NAMALWA (cell line): ENCODE measurements at places on chromosomes 5 and 9.

DNA sequence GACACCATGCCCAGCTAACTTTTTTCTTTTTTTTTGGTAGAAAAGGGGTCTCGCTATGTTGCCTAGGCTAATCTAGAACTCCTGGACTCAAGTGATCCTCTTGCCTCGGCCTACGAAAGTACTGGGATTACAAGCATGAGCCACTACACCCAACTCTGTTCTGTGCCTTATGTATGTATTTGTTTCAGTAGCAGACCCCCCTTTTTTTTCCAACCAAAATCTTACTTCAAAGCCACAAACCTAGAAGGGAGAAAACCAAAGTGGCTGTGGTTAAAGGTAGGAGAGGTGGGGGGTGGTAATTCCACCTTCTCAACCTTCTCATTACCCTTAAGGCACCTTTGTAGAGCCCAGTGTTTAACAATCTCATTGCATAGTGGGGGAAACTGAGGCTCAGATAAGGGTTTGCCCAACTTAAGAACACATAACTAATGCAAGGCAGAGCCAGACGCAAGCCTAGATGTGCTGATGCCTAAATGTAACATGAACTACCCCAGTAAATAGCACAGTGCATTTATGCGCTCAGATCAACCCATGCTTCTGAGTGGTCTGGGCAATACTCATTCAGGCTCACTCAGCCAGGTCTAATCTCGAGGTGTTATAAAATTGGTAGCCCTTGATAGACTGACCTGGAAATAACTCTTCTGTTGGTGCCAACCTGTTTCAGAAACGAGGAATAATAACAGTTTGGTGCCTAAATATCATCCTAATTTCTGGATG is 33.0 kb downstream of the ITK start:
- DNase-seq: no peak

DNA sequence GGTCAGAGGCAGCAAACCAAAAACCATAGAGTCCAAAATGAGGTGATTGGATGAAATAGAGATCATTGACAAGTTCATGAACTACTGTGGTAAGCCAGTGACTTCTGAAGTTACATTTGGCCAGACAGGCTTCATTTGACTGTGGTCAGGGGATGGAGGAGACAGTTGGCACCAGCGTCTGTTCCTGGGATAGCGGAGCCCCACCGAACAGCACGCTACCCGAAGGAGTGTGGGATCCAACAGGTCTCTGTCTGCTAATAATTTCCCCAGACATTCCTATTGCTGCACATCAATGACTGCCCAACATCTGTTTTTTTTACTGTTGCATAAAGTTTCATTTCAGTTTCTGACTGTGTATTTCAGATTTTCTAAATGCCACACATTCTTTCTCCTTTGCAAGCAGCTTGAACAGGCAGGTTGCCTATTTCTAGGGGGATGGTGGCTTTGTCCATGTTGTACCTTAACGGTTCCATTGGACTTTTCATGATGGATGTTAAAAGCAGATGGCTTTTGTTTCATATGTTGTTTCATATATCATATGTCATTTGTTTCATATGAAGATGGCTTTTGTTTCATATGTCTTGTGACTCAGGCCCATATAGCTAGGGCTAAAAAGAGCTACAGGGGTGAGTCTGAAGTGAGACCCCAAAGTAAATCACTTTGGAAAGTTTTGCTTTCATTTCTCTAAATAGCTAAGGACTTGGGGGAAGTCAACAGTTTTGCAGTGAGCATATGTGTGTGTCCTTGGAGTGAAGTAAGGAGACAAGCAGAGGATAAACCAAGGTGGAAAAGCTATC is 180.8 kb downstream of the GOLPH3 start:
- DNase-seq: no peak

DNA sequence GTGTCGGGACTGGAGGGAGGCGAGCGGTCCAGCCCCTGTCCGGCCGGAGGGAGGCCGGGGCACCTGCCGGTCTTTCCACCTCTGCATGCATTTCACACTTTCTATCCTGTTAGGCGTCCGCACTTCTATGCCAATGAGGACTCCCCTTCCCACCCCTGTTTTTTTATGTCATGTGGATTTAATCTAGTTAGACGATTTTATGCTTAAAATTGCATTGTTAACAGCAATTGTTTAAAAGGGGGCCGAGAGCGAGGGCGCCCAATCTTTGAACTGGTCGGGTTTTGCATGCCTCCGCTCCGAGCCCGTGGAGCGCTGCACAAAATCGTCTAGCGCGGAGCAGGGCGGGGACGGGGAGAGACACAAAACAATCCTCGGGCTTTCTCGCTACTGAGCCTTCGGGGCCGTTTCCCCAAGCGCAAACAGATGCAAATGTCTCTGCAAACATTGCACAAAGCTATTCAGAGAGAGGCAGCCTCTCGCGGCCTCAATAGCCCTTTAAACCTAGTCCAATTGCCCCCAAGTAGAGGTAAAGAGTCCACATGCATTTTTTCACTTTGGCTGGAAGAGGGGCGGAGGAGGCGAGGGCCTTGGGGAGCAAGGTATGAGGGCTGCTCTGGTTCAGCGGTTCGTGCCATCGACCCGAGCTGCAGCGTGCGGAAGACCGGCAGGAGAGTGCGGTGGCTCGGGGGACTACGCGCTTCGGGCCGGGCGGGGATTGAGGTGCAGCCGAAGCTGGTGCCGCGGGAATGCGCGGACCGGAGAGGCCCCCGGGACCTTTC is 37.5 kb upstream of the TIFAB start:
- DNase-seq: no peak

DNA sequence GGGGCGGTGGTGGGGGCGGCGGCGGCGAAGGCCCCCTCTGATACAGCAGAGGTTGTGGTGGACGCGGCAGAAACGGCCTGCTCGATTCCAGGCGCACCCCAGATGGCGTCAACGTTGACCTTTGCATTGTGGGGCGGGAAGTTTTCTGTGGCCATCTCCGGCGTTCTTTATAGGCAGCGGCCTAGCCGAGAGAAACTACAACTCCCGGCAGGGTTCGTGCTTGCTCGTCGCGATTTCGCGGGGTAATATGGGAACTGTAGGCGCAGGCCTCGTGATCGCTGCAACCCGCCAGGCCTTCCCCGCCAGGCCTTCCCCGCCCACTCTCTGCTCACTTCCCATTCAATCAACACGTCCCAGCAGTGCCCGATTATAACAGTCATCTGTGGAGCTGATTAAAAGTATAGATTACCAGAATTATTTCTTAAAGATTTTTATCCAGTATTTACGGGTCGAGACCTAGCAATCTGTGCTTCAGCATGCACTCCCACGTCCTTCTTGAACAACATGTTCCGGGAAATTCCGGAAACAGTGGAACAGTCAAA is at the start of gene BOD1:
Gene BOD1 (minus strand): TSS at position 74 of the 542 bp plus-strand sequence. CDS start 214 bp downstream, outside the sequence.
- peak; percentile 99 for DNase-seq

- DNase-seq: no peak
Observed at GRCh38 chr9:89247431-89248353, 63.3 kb upstream of the CKS2 start.

GRCh38 chr5:124395926-124396325 is 350.5 kb downstream of the ZNF608 start:
- DNase-seq: no peak

DNA sequence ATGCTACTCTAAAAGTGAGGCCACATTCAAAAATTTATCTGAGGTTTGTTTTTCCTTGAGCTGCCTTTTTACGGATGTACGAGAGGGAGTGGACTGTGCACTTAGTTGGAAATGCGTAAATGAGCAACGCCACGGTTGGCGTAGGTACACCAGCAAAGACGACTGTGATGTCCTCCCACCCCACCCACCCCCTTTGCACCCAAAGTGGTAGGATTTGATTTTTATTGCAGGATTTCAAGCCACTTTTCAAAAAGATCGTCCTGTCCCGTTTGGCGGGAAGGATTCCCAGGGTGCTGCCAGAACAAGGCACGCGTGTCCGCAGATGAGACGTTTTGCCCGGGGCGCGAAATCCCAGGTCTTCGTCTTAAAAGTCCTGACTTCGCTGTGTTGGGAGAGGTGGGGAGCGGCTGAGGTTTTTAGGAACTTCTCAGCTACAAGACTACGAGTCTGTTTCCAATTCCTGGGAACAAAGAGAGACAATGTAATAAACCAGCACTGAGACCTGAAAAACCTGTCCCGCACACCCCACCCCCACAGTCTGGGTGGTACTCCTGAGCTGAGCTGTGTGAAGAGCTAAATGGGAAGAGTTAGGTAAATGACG is 1.0 kb upstream of the TLE1 start:
- no peak for DNase-seq

DNA sequence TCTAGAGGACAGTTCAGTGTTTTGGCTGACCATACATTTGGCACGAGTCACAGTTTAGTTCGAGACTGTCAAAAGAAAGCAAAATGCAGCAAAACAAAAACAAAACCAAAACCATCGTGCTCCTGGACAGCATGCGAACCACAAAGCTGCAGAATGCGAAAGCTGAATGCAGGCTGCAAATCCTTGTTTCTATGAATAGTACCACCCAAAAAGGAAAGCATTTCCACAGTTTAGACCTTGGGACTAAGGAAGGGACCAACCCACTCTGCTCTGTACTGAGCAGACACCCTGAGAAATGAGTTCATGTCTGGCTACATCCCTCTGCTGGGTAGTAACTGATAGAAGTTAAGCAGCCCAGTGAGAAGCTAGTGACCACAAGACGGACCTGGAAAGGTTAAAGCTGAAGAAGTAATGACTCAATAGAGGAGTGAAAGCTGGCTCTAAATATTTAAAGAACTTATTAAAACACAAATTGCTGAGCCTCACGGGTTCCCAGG is 3.9 kb downstream of the GCNT4 start:
- no peak for DNase-seq

DNA sequence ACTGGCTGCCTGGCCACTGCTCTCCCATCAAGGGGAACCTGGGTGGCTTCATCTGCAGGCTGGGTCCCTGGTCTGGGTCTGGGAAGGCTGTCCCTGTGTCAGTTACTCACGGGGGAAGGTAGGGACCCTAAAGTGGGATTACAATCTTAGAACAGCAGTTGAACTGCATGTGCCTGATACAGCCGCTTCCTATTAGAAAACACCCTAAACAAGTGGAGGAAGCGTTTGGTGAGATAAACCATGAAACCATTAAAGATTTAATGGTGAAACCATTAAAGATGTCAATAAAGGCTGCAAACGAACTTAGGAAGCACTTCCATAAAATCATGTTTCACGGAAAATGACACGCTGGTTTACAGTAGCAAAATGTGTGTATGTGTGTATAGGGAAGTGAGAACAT is 2.5 kb upstream of the GFI1B start:
- DNase-seq: no peak

DNA sequence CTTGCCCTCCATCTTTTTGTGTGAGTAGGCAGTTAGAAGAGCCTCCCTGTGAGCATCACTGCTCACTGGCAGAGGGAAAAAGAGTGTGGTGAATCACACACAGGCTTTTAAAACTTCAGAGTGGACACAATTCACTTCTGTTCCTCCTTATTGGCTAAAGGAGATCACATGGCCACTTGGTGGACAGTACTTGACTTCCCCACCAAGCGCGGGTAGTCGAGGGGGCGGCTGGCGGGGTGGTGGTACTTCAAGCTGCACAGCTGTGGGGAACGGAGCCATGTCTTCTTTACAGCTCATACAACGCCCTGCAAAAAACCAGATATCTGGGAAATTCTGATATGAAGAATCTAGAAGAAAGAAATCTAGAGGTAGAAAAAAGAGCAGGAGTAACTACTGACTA is 95.4 kb downstream of the PAM start:
- no peak for DNase-seq

DNA sequence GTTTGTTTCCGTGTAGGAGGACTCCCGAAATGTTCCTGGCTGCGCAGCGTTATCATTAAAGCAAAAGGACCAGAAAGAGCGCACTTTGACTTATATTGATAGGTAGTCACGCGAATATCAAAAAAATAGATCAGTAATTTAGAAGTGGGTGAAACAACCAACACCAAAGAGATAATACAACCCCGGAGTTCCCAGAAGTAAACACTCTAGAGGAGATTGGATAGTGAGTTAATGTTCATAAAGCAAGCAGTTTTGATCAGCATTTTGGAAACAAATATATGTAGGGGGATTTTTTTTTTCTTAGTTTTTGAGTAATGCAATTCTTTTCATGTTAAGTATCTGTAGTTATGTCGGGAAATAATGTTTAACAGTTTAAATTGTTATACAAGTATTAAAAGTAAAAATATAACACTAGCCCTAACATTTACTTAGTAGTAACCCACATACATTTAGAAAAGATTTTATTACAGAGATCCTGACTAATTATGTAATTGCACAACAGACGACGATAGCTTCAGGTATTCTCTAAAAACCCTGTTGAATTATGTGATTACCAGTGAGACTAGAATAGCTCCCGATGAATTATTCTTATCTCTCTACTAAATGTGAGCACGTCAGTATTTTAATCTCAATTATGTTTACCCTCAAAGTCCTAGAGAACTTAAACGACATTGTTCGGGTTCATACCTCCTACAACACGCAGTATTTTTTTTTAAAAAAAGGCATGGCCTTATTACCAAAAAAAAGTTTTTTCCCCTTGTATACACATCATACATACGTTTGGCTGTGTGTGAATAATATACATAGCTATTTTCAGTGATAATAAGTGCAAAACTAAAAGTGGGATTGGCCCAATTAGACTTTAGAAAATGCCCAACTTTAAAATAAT is 9.4 kb upstream of the NFIB start:
- DNase-seq: no peak

DNA sequence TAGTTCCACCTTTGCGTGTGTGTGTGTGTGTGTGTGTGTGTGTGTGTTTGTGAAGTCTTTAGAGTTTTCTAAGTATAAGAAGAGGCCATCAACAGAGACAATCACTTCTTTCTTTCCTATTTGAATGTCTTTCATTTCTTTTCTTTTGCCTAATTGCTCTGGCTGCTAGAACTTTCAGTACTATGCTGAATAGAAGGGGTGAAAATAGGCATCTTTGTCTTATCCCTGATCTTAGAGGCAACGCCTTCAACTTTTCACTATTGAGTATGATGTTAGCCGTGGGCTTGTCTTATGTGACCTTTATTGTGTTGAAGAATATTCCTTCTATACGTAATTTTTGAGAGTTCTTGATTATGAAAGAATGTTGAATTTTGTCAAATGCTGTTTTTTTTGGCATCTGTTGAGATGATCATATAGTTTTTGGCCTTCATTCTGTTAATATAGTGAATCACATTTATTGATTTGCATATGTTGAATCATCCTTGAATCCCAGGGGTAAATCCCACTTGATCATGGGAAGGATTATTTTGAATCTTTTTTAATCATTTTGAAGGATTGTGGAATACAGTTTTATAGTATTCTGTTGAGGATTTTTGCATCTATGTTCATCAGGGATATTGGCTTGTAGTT is 134.8 kb upstream of the CD180 start:
- DNase-seq: no peak

- peak; percentile 45 for DNase-seq
Observed at GRCh38 chr5:142548739-142549275, 137.1 kb downstream of the FGF1 start.

- no peak for DNase-seq
Observed at GRCh38 chr9:20726144-20726543, 42.1 kb downstream of the FOCAD start.

DNA sequence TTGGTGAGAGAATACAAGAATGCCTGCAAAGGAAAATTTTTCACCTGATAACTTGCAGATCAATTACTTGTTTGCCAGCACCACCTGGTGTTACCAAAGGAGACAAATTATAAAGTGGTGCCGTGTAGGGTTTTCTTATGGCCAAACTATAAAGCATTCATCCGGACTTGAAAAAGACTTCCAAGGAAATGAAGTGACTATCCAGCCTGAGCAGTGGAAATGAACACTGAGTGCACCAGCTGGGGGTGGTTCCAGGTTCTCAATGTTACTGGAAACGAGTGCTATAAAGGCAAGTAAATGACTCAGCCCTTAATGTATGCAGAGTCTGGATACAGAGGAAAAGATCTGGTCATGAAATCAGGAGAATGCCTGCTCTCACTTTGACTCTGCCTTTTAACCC is 113.1 kb downstream of the DNAH5 start:
- DNase-seq: no peak

GRCh38 chr9:137891588-137892423 is 14.2 kb downstream of the CACNA1B start:
- DNase-seq: no peak
